Epithelial cell of proximal tubule (primary cell): ENCODE measurements at places on chromosomes 1 and 21.

DNA sequence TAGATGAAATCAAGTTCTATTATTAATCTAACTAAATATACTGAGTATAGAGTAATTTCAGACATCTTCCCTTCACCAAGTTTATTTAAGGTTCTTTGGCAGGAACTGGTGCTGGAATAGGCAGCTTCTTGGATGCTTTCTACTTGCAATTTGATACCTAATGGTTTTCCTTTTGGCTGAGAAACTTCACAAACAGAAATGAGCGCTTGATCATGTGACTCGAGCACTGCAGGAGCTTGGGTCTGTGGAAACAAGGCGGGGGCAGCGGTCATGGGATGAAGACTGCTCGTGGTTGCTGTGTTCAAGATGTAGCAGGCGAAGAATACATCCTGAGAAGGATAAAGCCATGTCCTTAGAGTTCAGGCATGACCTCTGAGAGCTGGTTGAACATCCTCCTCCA is 136.8 kb downstream of the PTPRC start:
- DNase-seq, result no peak

DNA sequence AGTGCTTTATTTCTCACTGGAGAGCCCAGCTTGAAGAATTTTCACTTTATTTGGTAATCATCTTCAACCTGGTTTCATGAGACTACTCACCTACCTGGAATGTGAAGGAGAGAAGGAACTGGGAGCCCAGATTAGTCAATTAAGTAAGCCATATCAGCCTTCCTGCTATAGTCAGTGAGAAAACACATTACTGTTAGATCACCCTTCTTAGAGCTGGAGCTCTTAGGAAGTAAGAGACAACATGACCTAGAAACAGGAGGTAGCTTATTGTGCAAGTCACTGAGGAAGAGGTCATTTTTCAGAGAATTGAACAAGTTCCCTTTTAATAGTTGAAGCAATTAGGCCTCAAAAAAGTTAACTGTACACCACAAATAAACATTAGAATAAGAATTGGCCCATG is 49.2 kb upstream of the TEKT2 start:
- peak; percentile 90 for DNase-seq

- no peak for DNase-seq
Observed at GRCh38 chr1:167861664-167862381, 52.1 kb downstream of the ADCY10 start.

- DNase-seq, result no peak
Observed at GRCh38 chr1:39992234-39992633, 37.3 kb downstream of the MFSD2A start.
